Stimulated activated CD8-positive, alpha-beta memory T cell treated with anti-CD3 and anti-CD28 coated beads, Interleukin-2, amount 100 ng/mL, for 1 hour (primary cell): ENCODE measurements at places on chromosomes 3 and 15.

- no peak for DNase-seq
These were observed 189.0 kb downstream of the ZNF621 start for GRCh38 chr3:40713795-40714194.

DNA sequence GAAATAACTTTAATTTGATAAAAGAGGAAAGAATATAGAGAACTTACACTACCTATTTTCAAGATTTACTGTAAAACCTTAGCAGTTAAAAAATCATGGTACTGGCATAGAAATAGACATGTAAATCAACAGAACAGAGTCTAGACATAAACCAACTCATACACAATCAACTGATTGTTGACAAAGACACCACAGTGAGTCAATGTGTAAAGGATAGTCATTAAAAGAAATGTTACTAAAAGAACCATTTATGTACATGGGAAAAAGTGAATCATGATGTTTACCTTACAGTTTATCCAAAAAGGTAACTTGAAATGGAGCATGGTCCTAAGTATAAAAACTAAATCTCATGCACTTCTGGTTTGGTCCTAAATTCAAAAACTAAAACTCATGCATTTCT lies 847.4 kb downstream of the IGSF11 start:
- DNase-seq: no peak

DNA sequence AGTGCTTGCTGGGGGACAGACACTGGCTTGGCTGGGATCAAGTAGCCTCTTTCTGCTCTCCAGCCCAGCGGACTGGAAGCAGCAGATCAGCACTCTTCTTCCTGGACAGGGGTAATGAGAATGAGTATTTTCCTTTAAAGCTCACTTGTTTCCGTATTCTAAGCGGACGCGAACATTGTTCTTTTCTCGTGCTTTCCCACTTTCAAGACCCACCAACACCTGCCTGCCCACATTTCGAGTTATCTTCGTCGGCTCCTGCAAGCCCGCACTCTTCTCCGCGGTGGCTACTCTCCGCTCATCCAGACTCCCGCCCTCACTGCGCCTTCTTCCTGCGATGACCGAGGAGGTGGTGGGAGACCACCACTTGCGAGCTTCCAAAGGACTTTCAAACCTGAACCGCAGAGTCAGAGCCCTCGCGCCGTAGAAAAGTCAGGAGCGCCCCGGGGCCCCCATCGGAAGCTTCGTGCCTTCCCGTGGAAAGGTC lies 1.6 kb upstream of the PPM1L start:
- DNase-seq: no peak

- no peak for DNase-seq
These were observed 8.5 kb upstream of the FBLN2 start for GRCh38 chr3:13540297-13540995.

- no peak for DNase-seq
These were observed 53.1 kb upstream of the IP6K2 start for GRCh38 chr3:48770192-48770502.

- DNase-seq: no peak
These were observed 44.6 kb downstream of the SH3BP5 start for GRCh38 chr3:15287565-15288330.

DNA sequence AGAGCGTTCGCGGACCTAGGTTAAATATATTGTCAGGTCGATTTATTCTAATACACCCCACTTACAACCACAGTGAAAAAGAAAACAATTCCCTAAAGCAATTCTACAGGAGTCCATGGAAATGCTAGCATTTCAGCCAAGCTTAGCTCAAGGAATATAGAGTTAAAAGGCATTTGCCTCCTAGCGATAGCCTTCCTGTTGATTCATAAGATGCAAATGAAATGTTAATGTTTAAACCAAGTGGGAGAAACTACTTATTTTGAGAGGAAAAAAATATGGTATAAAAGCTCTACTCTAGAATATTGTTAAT lies 1.7 kb upstream of the ALCAM start:
- DNase-seq: no peak

DNA sequence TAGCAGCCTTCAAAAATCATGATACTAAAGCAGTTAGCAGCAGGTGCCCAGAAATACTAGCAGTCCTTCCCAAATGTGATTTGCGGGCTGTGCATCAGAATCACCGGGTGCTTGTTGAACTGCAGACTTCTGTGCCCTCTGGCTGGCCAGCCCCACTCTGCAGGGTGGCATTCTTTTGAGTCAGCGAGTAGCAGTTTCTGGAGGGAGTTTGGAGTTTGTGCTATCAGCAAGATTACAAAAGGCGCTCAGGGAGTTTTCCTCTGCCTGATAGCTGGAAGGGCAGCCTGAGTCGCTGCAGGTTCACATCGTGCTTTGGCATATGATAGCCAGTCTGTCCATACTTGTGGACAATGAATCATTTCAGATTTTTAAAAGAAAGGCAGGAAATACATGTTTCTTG lies 57.6 kb downstream of the CLDN11 start:
- no peak for DNase-seq
